Psoas muscle (tissue), 8 donors: ENCODE measurements at places on chromosomes 7 and 10. TPM values are rescaled to one million over a fixed set of nuclear protein-coding genes. Genes with fewer than 3 reads are reported as not detected.

HMX3 gene
- not detected for polyA plus RNA-seq

TMEM236 gene
- polyA plus RNA-seq, result 0.42 TPM

GRK5 gene
- 7.3 TPM for polyA plus RNA-seq

MOGAT3 gene
- polyA plus RNA-seq, result not detected

SMURF1 gene
- 10.2 TPM for polyA plus RNA-seq

- no peak for DNase-seq
These were observed 9.4 kb upstream of the CYCS start for GRCh38 chr7:25134358-25135010.

GRCh38 chr7:100156331-100157068, 2.0 kb downstream of the TRAPPC14 start:
- no peak for DNase-seq

DNA sequence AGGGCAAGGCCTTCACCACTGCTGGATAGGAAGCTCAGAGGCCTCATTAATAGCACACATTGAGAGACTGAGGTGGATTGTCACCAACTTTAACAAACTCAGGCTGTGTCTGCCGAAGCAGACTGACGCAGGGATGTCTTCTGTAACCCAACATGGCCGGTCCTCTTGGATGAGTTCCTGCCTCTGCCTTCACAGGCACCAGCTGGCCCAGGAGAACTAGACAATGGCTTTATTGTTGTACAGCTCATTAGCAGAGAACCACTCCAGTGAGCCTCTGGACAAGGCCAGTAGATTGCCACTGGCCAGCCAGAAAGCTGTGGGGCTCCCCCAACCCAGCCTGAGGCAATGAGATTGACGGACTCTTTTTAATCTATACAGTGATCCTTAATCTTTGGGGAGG, 9.4 kb downstream of the NODAL start:
- no peak for DNase-seq

GRCh38 chr7:47689558-47689957, 107.6 kb upstream of the TNS3 start:
- DNase-seq, result no peak

DNA sequence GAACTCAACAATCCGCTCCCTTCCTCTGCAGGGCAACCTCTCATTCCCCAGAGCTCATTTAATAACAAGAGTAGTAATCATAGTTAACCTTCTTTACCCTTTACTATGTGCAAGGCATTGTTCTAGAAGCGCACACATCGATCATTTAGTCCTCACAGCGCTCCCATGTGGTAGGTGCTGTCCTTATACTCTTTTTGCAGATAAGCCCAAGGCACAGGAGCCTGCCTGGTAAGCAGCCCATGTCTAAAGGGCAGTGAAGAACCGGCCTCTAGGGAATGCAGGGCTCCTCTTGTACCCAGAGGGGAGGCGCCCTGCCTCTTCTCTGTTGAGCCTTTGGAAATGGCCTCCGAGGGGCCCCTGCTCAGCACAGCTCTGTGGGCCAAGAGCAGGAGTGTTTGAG, 14.3 kb downstream of the CHST3 start:
- DNase-seq, result no peak

DNA sequence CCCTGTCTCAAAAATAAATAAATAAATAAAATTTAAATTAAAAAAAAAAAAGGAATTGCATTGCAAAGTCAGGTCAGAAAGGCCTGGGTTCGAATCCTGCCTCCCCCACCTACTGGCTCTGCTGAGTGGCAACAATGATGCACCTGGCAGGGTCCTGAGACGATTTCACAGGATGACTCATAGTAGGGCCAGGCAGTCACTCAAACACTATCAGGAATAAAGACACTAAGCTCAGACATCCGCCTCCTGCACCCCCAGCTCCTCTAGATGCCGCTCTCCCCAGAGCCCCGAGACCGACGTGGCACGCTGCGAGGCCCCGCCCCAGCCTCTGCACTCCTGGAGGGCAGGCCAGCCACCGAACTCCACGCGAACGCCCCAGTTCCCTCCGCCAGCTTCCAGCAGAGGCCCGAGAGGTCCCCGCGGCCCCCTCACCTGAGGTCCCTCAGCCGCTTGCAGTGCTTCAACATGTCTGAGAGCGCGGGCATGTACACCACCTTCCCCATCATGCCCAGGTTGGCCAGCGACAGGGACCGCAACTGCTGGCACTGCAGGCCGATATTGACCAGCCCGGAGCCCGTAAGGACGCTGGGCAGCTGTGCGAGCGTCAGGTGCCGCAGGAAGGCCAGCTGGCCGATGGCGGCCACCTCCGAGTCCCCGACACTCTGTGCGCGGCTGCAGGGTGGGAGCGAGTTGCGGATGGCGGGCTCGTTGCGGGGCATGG, 76.6 kb upstream of the TNRC18 start:
- DNase-seq, result no peak

DNA sequence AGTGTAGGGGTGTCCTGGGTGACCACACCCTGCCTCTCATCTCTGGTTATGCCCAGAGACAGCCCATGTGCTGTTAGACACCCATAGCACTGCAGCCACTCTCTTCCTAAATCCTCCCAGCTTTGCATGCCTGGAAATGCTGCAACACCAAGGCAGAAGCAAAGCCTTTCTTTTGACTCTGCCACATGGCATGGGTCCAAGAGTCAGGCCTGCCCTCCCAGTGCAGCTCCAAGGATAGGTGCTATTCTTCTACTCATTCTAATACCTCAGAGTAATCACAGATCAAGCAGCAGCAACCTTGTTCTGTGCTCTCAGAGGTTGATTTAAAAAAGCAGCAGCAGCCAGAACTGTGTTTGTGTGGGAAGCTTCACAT, 23.4 kb downstream of the FRMPD2 start:
- no peak for DNase-seq

DNA sequence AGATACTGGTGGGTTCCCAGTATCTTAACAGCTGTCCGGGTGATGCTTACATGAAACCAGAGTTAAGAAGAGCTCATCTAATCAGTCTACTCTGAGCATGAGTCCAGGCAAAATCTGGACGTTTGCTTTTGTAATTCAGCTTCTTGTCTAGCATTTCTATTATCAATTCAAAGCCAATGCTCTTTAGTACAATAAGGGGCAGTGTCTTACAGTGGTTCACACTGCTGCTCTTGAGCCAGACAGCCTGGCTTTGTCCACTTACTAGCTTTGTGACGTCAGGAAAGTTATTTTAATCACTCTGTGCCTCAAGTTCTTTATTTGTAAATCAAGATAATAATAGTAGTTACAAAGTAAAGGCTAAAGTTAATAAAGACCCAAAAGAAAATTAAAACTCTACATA, 227.3 kb upstream of the TCF7L2 start:
- no peak for DNase-seq

DNA sequence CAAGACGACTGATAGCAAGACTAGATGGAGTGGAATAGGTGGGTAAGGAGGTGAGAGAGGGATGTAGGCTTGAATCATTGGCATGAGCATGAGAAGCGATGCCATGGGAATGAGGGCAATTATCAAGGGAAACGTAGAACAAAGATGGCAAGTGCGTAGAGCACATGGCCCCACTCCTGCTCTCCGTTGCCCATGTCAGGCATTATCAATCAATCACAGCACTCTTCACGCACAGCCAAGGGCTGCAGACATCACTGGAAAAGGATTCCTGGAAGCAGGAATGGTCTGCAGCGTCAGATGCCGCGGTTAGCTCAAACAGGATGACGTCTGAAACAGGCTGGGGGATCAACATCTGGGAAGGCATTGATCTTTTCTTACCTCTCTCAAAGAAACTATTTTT, 25.6 kb upstream of the GALNTL5 start:
- DNase-seq, result no peak

- peak; percentile 66 for DNase-seq
These were observed 82.7 kb downstream of the CUX1 start for GRCh38 chr7:101900103-101900502.
